ENCODE measurements at places on chromosomes 1 and 21.

GRCh38 chr1:156910309-156910782 is 10.1 kb upstream of the LRRC71 start:
- DNase-seq, result peak; percentile 36

GRCh38 chr1:101216623-101217022 is 20.2 kb upstream of the S1PR1 start:
- no peak for DNase-seq

DNA sequence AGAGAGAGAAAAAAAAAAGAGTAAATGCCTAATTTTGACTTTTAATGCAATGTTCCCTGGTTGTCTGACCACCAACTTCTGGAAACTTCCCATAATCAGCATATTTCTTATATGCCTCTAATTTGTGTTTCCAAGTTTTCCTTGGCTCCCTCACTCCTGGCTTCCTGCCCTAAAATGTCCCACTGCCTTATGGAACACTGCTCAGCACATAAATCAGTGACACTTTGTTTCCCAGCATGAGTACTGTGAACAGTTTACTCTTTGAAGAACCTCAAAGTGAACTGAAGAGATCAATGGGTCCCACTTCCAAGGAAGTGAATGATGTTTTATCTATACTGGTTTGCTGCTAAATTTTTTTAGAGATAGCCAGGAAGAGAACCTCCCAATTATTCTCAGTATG is 271.3 kb upstream of the PRMT6 start:
- DNase-seq, result no peak

- no peak for DNase-seq
These were observed 47.0 kb upstream of the ATF3 start for GRCh38 chr1:212561501-212561931.

DNA sequence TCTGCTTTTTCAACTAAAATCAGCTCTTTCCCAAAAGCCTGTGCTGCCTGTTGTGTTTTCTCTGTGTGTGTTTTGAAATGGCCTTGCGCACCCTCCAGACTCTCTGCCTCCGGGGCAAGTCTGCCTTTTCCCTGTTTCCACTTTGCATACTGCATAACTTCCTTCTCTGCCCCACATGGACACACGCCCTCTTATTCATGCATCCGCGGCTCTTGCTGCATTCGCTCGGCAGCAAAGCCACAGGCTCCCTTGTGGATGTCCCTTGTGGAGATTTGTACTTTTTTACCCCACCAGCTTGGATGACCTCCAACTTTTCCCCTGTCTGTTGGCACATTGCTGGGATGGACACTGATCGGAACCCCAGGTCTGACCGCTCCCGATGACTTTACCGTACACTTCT is 147.6 kb downstream of the ADSS2 start:
- no peak for DNase-seq

DNA sequence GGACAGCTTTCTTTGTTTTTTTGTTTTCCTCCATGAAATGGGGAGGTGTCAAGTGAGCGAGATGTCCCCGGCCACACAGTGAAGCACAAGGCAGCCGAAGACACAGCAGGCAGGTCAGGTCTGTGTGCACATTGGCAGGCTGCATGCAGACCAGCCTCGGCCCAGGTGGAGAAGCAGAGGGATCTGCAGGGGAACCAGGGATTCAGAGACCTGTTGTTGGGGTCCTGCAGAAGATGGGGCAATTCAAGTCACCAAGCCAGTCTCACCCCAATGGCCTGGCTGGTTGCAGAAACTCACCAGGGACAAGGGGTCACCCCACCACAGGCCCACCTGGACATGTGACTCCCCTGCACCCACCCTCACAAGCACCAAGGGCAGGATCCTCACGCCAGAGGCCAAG is 4.0 kb upstream of the ABCG1 start:
- no peak for DNase-seq

GRCh38 chr1:45654540-45655280 is 30.9 kb upstream of the CCDC17 start:
- DNase-seq, result no peak
